Hippocampal formation (tissue), 2 donors: ENCODE measurements at places on chromosomes 3 and 15.

DNA sequence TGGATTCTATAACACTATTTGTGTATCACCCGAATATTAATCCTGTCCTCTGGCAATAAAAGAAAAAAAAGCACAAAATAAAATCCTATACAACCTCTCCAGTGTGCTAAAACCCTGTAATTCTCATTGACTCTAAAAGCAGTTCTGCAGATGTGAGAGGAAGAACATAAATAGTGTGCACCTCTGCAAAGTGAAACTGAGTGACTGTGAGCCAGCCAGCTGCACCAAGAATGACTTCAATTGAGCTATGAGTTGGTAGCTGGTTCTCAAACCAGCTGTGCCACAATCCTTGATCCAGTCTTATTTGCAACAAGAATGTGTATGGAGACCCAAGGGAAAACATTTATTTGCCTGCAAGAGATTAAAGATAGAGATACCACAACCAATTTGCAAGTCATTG lies 31.2 kb upstream of the COL8A1 start:
- no peak for DNase-seq

DNA sequence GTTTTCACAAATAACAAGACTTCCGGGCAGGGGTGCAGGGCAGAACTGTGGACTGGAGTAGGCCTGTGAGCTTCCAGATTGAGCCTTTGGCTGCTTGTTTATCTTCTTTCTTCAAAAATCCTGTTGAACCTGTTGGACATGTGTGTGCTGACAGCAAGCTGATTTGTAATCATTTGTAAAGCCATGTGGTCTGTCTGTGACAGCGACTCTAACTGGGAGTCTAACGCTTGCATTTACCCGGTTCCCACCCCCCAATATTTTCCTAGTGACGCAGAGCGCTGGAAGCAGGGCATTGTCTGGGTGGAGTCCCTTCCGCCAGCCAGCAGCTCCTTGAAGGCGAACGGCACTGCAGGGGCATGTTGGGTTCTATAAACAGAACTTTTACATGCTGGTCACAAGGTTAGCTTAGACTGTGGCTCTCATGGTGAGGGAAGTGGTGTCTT lies 85.7 kb upstream of the MYZAP start:
- DNase-seq = no peak

GRCh38 chr3:107430214-107430995 lies 53.2 kb downstream of the CCDC54 start:
- DNase-seq = no peak

DNA sequence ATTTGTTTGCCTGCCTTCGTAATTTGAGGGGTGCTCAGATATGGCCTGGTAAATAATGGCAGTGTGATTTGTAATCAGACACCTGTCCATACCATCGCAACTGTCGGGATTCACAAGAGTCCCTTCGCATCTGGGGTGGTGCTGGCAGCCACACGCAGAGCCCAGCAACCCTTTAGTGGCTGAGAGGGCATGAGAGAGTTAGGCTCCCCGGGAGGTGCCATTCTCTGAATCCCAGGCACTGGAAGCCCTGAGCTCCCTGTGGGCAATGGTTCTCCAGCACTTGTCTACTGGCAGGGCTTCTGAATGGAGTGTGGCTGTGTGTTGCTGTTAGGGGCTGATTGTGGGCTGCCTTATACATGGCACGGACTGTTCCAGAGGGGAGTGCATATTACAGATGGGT lies 230.1 kb downstream of the EBLN2 start:
- DNase-seq = no peak

DNA sequence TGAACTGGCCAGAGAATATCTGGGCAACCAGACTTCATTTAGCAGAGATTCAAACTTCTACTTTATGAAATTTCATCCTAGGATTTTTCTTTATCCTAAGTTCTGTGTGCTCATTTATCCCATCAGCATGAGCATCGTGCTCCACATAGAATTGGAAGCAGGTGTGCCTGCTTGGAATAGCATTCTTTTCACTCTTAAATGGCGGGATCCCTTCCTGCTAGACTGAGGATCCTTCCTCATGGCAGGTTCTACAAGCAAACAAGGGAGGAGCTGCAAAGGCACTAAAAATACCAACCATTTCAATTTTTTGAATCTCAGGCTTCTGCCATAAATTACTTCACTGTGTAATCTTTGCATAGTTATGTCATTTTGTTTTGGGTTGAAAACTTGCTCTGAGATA lies 74.6 kb upstream of the FLNB start:
- DNase-seq = no peak

GRCh38 chr15:42073418-42073817 lies 20.9 kb downstream of the PLA2G4D start:
- DNase-seq = no peak
